Nasal cavity respiratory epithelium epithelial cell of viscerocranial mucosa (primary cell): ENCODE measurements at places on chromosomes 2 and 18. TPM values are rescaled to one million over a fixed set of nuclear protein-coding genes. Genes with fewer than 3 reads are reported as not detected.

VWC2L gene
- total RNA-seq: 0.07 TPM in 1 of 2 replicates, not detected in the other

C1GALT1C1L gene
- under 0.01 and 0.14 TPM in 2 replicates for total RNA-seq

COQ10B gene
- 35.1 and 47.5 TPM in 2 replicates for total RNA-seq

CDH7 gene
- under 0.01 TPM in 1 of 2 replicates, not detected in the other for total RNA-seq

ARHGAP28 gene
- total RNA-seq: under 0.01 and 6.0 TPM in 2 replicates

PRSS56 gene
- total RNA-seq: not detected in 2 replicates

ACKR3 gene
- total RNA-seq: 3.8 and 37.9 TPM in 2 replicates

ALLC gene
- total RNA-seq: not detected in 2 replicates
